ENCODE measurements at places on chromosomes 3 and 15.

DNA sequence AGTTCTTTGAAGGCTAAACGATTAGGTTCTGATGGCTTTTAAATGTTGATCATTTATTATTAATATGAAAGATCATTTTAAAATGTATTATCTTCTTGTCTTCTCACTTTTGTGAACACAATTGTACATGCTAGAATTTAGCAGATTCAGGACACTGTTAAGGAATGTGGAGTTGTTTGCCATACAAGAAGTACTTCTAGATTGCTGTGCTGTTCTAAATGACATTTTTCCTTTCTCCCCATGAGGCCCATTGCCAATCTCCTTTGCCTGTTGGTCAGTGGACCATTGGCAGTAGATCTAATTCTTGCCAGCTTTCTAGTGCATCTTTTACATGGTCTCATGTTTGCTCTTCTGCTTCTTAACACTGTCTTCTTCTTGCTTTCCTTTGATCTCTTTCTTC lies 242.3 kb downstream of the MECOM start:
- no peak for DNase-seq

DNA sequence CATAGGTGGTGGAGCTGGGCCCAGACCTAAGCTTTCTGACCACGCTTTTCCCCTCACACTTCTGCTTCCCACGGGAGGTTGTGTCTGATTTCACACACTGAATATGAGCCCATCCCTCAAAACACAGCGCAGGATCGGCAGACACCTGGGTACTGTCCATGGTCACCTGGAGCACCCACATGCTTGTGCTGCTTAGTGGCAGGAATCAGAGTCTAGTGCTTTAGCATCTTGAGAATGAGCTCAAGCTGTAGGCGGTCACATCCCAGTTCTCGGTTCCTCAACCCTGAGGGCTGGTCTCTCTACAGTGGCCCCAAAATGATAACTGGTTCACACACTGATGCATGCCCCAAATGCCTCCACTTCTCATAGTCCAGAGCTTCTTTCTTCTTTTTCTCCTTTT lies 111.0 kb downstream of the SEMA5B start:
- no peak for DNase-seq

DNA sequence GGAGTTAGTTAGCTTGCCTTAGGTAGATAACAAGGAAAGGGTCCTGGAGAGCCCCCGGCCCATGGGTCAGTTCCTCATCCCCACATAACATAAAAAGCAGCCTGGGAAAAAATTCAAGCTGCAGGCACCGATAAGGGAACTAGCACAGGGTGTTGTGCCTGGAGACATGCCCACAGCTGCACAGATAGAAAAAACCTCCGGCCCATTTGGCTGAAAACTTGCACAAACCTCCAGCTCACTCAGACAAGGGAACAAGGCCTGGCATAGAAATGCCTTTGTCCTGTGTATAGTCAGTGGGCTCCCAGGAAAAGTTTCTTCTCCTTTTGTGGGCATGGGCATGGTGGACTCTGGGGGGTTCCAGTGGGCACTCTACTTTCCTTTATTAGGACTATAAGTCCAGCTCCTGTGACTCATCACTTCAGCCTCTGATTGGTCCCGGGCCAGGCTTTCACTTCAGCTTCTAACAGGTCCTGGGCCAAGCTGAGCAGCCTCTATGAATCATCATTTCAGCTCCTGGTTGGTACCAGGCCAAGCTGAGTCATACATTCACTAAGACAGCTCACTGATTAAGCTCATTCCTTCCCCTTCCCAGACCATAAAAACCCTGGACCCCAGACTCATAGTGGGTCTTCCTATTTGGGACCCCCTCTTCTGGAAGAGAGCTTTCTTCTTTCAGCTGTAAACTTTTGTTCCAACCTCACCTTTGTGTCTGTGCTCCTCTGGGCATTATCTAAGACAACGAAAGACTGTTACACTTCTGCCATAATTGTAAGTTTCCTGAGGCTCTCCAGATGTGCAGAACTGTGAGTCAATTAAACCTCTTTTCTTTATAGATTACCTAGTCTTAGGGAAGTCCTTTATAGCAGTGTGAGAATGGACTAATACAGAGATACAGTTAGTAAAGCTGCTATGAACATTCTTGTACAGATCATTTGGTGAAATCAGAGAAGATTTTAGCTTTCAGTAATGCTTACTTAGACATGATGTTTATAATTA lies 348.0 kb upstream of the DPPA4 start:
- DNase-seq: no peak

- no peak for DNase-seq
Measured at GRCh38 chr15:47764666-47765065, 47.4 kb downstream of the SEMA6D start.

DNA sequence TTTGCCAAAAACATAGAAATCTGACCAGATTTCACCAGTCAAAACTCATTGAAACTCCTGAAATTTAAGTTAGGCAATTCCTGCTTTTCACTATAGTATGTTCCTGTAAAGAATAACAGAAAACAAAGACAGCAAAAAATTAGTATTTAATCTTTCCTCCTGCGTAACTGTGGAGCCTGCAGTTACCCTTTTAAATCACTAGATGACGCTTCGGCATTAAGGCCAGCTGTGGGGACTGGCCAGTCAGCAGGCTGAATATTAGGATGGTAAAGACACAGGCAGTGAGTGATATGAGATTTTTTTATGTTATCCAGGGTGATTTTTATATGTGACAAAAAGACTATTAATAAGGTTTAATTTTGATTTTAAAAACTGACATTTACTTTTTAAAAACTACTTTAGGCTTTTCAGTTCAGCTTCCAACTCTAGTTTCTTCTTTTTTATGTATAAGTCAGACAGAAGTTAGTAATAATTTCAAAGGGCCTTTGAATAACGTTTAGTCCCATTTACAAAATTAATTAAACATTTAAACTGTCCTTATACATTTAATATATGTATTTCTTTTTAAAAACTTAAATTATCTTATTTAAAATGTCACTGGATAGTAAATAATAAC lies 165.1 kb downstream of the PPM1L start:
- no peak for DNase-seq

DNA sequence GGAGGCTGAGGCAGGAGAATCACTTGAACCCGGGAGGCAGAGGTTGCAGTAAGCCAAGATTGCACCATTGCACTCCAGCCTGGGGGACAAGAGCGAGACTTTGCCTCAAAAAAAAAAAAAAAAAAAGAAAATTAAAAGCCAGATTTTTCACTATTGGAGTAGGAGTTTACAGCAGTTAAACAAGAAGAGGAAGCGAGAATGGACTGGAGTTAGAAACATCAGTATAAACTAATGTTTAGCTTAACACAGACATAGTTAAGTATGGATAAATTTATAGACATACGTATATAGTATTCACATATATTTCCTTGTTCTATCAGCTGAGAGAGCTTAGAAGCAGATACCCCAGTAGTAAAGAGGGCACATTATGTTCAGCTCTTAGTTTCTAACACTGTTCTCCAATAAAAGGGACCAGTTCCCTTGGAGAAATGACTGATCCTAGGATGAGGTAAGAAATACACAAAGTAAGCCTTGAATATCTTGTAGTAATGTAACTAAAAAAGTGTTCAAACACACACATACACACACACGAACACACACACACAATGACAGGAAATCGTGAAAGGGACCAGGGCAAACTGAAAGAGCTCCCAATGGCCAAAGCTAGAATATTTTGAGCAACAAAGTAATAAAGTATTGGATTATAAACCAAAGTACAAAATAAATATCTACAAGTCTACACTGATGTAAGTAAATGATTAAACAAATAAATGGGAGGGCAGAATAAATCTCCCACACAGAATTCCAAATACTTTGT lies 25.1 kb downstream of the PIK3CB start:
- DNase-seq: no peak

- no peak for DNase-seq
Measured at GRCh38 chr15:28118083-28118482, 19.0 kb upstream of the OCA2 start.
